ENCODE measurements at places on chromosomes 4 and X.

GRCh38 chr4:103645991-103646390, 73.8 kb downstream of the TACR3 start:
- DNase-seq = no peak

GRCh38 chrX:109840585-109840984, 107.5 kb upstream of the ACSL4 start:
- DNase-seq = peak; percentile 72

DNA sequence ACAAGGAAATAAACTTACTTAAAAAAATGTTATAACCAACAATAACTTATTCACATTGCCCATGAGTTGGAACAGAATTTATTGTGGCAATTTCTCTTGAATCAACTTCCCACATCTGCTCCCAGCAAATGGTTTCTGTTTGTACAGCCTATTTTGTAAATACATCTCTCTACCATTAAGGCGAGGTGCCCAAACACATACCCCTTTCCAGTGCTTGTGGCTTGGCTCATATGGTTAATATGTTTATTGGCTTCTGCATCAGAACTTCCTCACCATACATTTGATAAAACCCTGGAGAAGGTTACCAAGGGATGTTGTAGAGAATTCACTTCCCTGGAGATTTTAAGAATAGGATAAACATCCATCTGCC, 207.1 kb downstream of the SOWAHB start:
- no peak for DNase-seq

DNA sequence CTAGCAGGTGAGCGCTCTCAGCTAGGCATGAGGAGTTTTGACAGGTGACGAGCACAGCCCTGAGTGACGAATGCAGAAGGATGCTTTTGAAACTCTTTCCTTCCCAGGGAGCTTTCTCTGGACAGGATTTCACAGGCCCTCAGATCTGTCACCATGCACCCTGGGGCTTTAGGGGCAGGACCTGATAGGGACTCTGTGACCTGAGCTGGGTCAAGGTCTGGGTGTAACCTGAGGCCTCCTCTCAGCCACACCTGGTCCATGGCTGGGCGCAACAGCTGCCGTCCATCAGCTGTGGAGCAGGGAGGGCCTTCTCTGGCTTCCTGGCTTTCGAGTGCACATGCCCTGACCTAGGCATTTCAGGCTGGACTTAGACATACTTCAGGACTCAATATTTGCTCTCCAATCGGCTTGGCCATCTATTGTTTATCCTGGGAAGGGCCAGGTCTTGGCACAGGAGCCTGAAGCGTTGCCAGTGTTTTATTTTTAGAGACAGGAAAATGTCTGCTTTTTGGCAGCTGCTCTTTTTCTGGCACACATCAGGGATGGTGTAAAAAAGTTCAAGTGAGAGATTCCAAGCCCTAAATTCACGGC, 56.4 kb downstream of the C4orf51 start:
- peak; percentile 42 for DNase-seq

- DNase-seq = no peak
These were observed 12.6 kb downstream of the GRIPAP1 start for GRCh38 chrX:48989483-48989882.

- DNase-seq = no peak
These were observed 114.7 kb downstream of the MXRA5 start for GRCh38 chrX:3231766-3232165.

DNA sequence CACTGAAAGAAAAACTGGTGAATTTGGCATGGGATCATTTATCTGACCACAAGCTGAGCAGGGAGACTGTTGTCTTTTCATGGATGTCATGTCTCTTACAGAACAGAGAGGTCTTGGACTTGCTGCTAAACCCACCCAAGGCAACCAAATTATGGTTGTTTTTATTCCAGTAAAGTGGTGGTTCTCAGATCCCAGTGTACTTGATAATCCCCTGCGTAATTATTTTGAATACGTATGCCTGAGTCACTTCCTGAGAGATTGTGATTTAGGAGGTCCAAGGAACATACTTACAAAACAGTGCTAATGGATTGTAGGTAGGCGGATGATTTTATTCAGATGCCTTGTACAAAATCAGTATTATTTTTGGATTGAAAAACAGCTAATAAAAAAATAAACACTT, 585.6 kb downstream of the IL1RAPL1 start:
- DNase-seq = no peak

DNA sequence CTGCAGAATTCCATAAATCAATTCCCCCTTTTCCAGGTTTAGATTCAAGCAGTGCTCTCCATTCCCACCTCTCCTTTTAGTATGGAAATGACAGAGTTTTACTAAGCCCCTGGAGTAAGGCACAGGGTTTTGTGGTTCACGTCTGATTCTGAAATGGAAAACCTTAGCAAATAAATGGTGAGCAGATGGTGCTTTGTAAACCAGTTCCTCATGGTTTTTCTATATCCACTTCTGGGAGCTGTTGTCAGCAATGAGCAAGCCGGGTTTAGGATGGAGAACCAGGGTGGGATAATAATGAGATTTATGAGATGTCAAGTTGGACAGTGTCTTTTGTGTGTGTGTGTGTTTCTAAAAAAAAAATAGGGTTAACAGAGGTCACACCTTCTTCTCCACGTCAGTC, 113.8 kb upstream of the RBPJ start:
- DNase-seq = no peak

DNA sequence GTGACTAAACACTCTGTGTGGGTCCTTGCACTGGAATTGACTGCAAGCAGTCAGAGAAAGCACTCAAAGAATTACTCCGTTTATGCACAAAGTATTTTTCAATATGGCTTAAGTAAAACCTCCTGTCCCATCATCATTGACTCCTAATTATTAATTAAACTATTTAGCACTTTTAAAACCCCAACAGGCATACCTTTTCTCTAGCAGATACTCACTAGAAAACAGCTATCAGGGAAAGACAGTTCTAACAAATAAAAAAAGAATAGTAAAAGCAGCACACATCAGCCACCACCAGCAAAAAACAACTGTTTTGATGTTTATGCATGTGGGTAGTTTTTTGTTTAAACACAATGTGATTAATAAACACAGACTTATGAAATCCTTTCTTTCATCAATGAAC, 66.2 kb upstream of the GYPA start:
- no peak for DNase-seq

GRCh38 chr4:188704288-188704687, 565.0 kb downstream of the TRIML1 start:
- no peak for DNase-seq

DNA sequence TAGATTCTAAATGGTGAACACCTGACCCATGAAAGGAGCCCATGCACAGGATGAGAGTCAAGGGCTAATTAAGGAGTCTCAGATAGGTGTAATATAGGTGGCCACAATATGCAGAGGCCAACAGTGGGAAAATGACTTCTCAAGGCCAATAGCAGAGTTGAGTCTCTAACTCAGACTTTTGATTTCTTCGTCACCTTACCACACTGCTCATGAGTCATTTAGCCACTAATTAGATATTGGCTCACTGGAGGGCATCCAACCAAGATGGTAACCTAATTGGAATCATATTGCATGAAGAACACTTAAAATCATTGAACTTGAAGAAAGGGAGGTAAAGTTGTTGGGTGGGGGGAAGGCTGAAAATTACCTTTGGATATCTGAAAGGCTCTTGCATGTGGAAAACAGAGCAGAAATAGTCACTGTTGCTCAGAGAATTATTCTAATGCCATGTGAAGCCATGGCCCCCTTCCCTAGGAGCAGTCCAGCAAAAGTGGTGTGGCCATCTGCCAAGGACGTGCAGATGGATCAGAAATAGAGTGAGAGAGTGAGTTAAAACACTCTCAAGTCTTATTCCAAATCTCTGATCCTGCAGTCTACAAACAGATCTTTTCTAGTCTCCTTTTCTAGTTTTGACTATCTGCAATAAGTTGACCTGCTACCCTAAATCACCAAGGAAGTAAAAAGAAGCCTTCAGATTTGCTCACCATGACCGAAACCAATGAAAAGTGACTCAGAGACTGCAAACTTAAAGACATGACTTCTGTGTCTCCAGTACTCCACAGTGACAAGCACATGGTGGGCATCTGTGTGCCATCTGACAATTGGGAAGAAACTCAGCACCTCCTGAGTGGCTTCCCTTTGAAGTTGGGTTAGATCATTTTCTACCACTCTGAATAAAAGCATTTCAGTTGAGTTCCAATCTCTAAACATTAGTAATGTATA, 93.9 kb upstream of the C1QTNF7 start:
- DNase-seq = no peak

- DNase-seq = peak; percentile 95
These were observed at the start of gene ARHGAP24 for GRCh38 chr4:85474818-85475630. ARHGAP24 (plus strand) TSS chr4:85475150.

DNA sequence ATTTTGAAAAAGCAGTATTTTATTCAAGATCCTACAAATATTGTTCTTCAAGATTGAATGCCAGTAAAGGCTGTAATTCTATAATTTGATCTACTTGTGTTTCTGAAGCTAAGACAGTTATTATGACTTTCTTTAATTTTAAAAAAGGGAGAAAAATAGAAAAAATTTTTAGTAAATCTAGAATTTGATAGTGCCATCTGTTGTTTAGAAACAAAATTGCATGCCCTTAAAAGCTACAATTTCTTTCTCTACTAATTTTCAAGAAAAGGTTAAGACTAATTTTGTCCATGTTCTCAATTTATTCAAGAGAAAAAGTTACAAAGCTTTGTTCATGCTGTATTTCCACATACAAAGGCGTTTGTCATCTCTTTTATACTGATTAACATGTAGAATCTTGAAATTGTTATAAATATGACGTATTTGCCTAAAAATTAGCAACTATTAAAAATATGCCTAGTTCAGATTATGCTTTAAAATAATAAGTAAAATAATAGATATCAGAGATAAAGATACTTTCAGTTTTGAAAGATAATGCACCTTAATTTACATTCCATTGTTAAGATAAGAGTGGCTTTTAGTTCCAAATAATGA, 25.6 kb upstream of the MMRN1 start:
- no peak for DNase-seq

DNA sequence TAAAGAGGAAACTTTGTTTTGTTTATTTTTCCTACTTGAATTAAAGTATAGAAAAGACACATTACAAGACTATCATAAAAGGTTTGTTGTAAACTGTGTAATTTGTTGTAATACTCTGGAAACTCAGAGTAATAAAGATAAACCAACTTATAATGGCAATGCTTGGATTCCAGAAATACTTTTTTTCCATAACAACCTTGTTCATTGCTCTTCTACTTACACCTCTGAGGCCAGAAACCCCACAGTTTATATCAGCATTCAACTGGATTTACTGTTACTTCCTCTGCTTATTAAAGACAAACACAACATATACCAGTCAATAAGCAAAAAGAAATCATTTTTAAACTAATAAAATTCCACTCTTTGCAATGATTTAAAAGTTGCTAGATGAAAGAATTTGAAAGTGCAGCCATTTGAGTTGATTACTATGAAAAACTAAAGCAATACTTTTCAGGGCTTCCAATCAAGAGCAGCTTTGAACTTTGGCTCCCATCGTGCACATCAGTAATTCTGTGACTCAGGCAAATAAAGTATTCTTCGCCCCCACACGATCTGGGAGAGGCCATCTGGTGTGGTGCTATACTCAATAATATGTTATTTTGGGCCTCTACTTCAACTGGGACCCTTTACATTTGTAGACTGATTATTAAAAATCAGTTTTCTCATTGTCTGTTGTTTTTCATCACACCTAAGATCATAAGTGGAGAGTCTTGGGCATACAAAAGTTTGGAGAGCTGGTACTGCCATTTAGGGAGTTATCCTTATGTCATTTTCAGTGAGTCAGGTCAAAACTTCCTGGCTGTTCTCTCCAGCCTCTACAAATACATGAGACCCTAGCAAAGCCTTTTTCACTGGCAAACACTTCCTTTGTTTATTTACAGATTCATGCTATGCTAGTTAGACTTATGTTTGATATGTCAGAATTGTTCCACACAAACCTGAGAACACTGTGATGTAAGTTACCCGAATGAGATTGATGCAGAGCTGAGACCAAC, 20.5 kb downstream of the DDIT4L start:
- no peak for DNase-seq
